ENCODE measurements at places on chromosomes 1 and 21.

DNA sequence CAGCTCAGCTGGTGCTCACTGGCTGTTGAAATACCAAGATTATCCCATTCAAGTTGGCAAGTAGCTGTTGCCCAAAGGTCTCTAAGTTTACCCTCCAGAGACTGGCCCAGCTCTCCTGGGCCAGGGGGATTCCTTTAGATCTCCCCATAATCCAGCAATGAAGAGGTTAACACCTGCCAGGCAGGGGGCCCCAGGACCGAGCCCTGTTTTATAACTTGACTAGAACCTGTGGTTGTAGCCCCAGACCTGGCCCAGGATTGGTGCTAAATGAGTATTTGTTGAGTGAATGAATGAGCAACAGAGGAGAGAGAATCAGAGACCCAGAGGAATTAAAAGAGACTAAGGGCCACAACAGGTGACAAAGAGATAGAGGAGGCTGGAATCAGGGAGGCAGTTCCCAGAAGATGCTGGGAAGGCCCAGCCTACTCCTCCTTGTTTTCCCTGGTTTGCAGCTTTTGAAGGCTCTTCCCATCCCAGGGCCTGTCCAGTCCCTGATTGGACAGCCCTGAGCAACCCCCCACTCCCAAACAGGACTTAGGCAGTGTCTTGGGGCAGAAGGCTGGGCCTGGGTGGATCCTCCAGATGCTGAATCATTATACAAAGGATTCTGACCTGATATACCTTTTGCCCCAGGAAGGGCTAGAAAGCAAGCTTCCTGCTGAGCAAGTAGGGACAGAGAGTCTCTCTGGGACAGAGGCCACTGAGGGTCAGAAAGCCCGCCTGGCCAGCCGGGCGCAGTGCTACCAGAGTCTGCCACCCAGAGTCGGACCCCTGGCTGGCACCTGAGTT lies 2.4 kb upstream of the RHBG start:
- no peak for DNase-seq

- DNase-seq = no peak
These were observed 714 bp downstream of the DFFA start for GRCh38 chr1:10471411-10472219.

DNA sequence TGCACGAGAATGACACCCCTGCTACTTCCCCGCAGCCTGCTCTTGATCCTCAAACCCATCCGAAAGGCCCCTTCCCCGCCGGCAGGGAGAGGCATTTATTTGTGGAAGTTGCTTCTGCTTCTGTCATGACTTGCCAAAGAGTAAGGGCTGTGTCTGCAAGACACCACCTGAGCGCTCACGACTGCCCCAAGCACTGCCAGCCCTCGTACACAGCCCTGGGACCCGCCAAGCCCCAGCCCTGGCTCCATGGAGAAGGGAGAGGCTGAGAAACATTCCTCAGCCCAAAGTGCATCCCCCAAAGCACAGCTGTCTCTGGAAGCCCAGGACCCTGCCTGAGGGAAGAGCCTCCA lies 6.3 kb upstream of the TPRG1L start:
- no peak for DNase-seq

DNA sequence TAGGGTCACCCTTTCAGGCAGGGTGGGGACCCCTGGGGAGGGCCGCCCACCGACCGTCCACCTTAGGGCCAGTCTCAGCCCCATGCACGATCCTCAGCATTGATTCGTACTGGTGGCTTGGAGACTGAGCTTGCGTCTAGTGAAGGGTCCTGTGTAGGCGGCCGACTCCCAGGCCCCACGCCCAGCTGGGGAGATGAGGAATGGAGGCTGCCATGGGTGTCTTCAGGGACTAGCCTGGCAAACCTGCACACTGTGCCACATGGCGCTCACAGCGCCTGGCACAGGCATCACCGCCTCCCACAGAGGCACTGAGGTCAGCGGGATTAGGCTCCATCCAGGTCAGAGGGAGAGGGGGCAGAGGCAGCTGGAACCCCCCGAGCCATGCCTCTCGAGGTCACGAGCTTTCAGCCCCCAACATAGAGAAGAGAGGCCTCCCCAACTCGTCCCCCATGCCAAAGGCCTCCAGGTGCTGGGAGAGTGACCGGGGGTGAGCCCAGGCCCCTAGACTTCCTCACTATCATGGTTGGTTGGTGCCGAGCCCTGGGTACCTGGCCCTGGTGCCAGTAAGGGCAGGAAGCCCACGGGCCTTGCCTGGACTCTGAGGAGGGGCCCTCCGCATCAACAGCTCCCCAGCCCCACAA lies 51.0 kb downstream of the SIK1 start:
- no peak for DNase-seq

DNA sequence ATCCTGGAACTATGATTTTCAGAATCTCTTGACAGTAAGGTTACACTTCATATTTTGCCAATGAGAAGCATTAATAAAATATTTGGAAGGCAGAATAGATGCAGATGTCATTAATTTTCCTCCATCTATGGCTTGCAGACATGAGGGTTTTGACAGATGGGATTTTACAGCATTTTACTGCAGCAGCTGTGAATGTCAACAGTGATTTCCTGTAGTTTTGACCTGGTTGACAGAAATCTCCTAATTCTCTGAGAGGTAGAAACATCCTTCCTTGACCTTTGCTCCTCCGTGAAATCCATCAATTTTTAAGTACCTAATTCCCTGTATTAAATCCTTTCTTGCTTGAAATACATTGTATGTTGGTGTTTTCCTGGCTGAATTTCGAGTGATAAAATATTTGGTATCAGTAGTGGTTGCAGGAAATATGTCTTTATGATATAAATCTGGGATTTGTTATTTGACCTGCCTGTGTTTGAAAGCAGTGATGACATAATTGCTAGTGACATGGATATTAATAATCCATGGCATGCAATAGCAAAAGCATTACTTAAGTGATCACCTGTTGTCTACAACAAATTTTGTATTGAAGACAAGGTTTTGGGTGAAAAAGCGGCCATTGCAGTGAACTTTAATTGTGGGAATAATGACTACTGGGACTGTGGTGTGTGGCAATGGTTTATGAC lies 73.9 kb downstream of the HLX start:
- DNase-seq = no peak

DNA sequence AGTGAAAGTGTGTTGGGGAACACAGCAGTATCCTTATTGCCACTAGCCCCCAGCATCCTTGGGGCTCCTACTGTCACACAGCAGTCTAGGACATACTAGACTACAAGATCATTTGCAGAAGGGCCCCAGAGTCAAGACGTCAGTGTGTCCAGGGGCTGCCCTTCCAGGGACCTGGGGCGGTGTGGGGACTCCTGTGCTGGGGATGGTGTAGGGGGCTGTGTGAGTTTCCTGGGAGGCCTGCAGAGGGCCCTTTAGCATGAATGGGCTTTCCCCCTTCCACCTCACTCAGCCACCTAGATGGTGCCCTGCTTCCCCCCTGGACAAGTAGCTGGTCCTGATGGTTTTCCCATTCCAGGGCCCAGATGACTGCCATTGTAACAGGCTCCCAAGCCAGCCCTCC lies 17.5 kb upstream of the KIF21B start:
- no peak for DNase-seq

GRCh38 chr21:45557616-45558043 lies 15.4 kb upstream of the SLC19A1 start:
- DNase-seq = no peak

GRCh38 chr1:214342525-214342924 lies 61.6 kb downstream of the SMYD2 start:
- no peak for DNase-seq

GRCh38 chr1:182163821-182164223 lies 102.3 kb upstream of the ZNF648 start:
- DNase-seq = no peak

- DNase-seq = peak; percentile 53
These were observed 13.5 kb downstream of the KCNK1 start for GRCh38 chr1:233627376-233627775.

DNA sequence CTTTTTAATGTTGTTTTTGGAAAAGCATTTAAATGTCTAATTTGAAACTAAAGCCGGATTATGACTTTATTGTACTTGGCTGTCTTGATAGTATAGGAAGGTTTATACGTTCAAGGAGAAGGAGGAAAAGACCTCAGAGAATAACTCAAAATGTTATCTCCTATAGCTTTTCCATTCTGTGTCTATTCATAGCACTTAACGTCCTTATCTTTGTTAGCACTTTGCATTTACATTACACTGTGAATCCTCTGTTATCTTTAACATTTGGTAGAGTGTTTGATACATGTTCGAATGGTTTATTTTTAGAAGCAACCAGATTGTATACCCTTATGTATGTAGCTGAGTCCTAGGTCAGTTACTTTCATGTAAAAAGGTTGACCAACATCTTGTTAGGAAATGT lies 50.8 kb upstream of the PODN start:
- DNase-seq = no peak

DNA sequence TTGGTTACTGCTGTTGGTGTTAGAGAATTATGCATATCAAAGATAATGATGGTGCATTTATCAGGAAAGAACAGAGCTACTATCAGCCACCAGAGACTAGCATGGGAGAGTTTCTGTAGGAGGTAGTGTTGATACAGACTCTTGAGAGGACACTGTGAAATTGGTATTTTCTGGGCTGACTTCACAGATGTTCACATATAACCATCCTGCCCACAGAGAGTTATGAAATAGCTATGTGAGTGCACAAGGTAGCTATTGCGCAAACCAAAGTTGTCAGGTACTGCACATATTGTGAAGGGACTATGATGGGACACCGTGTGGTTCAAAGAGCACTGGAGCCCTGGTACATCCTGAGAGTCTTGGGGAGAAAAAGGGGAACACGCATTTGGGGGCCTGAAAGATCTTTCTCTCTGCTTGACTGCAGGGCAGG lies 1.4 kb upstream of the TLCD4 start:
- DNase-seq = no peak

GRCh38 chr1:70656361-70656760 lies 245.3 kb downstream of the CTH start:
- DNase-seq = no peak

DNA sequence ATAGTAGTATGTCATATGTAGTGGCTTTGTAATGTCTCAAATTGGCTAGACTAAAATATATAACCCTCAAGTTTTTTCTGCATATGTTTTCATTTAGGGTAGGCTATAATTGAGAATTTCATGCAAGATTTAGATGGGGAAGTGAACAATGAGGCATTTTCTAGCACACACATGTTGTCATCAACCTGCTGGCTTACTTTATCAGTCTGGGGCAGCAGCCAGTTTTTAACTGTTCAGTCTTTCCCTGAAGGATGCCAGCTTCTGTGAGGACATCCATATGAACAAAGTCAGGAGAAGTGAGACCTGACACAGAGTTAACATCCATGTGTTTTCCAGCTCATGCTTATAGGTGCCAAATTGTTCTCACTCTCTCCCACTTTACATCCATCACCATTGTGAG lies 74.7 kb upstream of the OLFM3 start:
- DNase-seq = no peak

DNA sequence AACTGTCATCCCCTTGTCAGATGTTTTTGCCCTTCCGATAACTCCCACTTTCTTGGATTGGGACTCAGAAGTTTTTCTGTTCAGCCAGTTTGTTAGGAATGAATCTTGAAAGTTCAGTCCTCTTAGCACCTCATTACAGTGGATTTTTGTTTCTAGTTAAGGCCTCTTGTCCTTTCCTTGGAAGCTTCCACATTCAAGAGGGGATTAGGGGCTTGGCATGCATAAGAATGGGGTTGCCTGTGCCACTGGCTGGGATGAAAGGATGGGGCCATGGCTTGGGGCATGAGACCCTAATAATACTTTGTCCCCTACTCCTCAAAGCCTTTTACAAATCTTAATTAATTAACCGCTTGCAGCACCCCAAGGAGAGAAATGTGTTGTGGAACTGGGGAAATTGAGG lies 2.4 kb upstream of the DHDDS start:
- DNase-seq = no peak

GRCh38 chr1:101187297-101187696 lies 49.5 kb upstream of the S1PR1 start:
- no peak for DNase-seq

DNA sequence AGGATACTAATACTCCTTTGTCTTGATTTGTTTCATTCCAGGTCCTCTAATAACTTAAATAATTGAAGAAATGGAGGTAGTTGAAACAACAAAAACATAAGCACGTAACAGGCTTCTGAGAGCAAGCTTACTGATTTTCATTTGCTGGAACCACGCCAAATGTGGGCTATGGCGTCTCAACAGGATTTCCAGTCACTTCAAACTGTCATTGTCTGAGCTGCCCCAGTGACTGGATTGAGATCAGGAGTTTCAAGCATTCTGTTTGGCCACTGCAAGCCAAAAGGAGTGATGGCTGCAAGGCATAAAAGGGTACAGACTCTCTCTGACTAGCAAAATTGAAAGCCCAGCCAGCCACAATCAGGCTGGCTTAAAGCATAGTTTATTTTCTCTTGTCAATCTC lies 289.9 kb downstream of the DPYD start:
- no peak for DNase-seq

- DNase-seq = no peak
These were observed 21.2 kb downstream of the SYT2 start for GRCh38 chr1:202689082-202689481.

- no peak for DNase-seq
These were observed 3.0 kb upstream of the ADCY10 start for GRCh38 chr1:167916766-167917511.

GRCh38 chr1:225349826-225350225 lies 78.0 kb downstream of the LBR start:
- DNase-seq = no peak

DNA sequence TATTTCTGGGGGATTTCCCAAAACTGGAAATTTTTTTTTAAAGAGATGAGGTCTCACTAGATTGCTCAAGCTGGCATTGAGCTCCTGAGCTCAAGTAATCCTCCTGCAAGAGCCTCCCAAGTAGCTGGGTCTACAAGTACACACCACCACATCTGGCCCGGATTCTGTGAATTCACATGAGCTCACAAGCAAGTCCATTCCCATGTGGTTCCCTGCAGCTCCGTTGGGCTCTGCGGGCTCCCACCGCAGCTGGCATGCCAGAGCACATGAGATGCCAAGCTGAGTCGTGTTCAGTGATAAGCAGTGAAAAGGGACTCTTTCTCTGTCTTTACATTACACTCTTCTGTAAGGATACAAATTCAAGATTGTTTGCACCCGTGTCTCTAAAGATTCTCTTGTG lies 21.9 kb upstream of the TTF2 start:
- DNase-seq = no peak

GRCh38 chr1:157219182-157219581 lies 81.0 kb upstream of the ETV3 start:
- DNase-seq = no peak

DNA sequence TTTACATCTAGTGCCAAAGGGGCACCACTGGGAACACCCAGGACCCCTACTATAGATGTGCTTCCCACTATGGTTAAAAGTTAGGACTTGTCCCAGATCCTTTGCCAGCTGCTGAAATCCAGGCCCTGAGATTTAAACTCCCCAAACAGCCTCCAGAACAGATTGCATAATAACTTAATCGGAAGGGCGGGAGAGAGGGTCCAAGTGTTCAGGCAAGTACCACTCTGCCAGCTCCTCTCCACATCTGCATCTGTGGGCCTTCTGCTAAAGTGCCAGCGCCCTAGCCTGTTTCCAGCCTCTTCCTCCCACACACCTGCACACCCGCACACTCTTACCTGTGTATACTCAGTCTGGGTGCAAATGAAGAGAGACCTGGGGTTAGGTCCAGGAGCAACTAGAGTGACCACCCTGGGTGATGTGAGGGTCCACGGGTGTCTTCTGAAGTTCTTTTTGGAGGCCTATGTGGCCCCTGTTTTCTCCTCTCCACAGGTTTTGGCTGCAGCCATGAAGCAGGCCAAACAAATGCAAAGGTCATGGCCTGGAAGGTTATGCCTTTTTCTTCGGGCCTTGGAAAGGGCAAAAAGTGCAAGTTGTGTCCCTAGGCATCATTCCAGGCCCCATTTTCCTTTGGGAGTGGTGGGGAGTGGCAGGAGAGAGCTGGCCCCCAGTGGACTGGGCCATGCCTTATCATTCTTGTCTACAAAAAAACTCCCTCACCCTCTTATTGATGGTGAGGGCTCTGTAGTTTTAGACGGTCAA lies 29.3 kb downstream of the KIRREL1 start:
- no peak for DNase-seq
